Stimulated activated CD8-positive, alpha-beta memory T cell treated with anti-CD3 and anti-CD28 coated beads, Interleukin-15, amount 100 ng/mL, for 1 hour (primary cell): ENCODE measurements at places on chromosomes 2 and 18.

- no peak for DNase-seq
Measured at GRCh38 chr2:190574169-190574568, 39.6 kb upstream of the NEMP2 start.

DNA sequence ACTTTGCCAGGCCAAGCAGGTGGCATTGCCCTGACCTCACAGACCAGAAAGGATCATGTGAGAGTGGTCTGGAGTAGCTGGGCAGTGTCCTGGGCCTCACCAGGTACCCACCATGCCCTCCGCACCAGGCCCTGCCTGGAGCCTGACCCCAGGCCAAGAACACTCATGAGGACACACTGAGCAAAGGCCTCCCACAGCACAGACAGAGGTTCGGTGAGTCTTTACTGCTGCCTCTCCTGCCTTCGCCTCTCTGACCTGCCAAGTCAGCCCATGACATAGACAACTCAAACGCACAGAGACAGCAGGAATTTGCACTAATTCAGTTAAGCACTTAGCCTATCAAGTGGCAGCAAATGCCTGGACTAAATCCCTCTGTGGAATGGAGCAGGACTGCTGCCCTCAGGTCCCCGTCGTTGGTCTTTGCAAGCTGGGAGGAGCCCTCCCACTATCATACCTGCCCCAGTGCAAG, 62.5 kb downstream of the RHOB start:
- DNase-seq = no peak

DNA sequence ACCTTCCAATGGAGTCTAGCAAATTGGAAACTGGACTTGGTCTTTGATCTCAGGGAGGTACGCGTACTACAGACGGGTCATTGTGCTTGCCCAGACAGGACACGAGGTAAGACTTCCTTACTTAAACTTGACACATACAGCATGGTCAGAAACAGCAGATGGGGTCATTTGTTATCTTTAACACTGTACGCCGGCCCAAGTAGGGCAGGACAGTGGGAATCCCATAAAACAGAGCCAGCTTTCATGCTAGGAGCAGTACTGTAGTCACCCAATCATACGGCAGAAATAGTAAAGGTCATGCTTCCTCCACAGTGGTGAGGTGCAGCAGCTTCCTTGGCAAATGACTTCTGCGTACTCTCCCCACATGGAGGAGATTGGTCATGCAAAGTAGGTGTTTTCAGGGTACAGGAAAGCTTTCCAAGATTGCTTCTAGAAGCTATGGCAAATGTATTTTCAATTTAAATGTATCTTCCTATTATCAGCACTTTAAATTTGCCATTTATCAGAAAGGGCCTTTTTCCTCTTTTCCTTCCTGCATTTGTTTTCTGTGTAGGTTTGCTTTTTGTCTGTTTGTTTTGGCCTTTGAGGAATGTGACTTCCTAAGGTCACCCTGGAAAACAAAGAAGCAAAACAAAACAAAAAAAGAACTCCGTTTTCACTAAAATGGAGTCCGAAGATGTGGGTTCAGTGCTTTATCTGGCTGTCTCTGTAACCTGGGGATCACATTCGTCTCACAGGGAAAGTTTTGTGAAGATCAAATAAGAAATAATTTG, 74.0 kb upstream of the DSG1 start:
- DNase-seq = no peak

DNA sequence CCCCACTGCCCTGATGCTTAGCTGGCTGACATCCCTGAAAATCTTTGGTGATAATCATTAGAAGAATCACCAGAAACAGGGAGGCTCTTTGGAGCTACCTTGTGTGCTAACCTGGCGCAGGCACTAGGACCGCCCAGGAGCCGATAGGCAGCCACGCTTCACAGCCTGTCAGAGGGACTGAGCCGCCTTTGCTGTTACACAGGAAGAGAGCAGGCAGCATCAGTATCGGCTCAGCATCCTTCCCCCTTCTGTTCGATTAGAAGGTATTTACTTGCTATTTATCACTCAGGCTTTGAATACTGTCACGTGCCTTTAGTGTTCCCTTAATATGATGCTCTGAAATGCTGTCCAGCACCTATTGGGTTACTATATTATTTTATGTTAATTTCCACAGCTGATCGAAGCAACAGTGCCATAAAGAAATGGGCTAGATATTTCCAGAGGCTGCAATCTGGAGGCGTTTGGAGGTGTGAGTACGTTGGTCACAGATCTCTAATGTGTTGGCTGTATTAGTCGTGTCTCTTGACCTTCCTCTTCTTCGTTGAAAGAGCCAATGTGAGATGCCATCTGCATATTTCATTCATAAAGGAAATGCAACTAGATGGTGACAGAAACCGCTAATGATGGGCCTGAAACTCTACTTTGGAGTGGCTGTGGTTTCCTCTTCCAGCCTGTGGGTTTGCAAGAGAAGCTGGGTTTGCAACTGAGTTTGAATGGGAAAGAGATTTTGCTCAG, 110.4 kb upstream of the RAB27B start:
- peak; percentile 9 for DNase-seq

DNA sequence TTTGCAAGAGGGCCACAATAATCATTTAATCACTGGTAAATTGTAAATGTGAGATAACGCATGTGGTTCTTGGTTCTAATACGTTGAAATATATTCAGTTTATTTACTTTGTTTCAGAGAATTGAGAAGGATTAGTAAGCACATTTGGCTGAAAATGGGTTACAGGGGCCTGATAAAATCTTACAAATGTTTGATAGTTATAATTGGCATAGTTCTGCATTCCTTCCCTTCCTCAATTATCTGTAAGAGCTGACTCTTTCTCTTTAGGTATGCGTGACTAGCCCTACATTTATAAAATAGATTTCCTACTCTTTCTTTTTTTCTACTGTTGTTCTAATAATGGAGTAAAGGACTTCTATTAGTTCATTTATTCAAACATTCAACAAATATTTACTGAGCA, 685.2 kb downstream of the NUP35 start:
- no peak for DNase-seq

GRCh38 chr2:199797431-199798403, 53.3 kb downstream of the FTCDNL1 start:
- no peak for DNase-seq

DNA sequence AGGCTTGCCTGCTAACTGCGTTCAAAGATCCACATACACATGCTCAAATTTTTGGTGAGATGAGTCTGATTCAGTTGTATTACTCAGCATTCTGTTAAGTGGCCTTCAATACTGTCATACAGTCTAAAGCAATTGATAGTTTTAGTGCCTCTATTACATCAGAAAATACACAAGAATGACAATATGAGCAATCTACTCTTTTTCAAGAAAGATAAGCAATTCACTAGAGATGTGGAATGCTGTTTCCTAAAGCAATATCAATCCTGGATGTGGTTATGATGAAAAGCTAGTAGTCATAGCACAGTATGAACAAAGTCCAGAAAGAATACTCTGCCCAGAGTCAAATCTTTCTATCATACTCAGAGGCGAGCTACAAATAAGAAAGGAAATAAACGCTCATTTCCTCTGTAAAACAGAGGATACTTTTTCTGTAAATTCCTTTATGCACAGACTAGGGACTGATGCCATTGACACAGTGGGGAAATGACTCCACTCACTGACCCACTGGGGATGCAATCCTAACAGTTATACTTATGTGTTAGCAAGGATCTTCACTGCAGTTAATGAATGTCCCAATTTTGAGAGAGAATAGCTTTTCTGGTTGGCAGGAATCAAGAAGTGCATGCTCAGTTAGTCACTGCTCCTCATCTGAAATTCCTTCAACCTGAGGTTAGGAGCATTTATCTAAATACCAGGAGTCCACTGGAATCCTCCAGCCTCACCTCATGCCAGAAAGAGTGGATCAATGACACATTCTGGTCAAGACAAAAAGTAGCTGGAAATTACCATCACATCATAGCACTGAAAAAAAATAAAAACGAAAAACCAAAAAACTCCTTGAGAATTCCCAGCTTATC, 83.3 kb downstream of the PDE11A start:
- DNase-seq = no peak

DNA sequence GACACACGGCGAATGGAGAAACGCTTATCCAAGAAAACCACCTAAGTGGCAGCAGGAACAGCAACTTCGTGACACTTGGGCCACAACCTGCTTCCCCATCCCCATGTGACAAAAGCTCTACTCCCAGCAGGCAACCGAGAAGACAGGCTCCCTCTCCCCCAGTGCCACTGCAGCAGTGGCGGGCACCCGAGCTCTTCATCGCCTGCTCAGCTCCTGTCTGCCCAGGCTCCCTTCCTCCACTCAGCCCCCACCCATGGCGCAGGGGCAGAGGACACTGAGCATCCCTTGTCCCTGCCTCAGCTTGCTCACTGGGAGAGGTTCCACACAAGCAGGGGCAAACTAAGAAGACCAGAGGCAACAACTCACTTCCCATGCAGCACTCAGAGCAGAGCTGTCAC, 22.9 kb downstream of the SLC66A2 start:
- no peak for DNase-seq

DNA sequence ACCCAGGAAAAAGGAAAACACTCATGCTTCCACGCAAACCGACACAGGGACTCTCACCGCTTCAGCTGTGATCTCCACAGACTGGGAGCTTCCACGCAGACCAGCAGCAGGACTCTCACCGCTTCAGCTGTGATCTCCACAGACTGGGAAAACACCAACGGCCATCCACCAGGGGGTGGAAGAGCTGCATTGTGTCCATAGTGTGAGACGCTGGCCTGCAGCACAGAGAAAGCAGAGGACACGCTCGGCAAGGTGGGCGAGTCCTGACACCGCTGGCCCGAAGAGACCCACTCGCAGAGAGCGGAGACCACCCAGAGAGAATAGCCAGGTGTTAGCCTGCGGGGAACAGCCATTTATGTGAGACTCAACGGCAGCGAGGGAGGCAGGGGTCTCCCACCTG, 42.5 kb upstream of the NFATC1 start:
- DNase-seq = no peak

- no peak for DNase-seq
Measured at GRCh38 chr2:120638450-120638849, 97.2 kb upstream of the GLI2 start.

DNA sequence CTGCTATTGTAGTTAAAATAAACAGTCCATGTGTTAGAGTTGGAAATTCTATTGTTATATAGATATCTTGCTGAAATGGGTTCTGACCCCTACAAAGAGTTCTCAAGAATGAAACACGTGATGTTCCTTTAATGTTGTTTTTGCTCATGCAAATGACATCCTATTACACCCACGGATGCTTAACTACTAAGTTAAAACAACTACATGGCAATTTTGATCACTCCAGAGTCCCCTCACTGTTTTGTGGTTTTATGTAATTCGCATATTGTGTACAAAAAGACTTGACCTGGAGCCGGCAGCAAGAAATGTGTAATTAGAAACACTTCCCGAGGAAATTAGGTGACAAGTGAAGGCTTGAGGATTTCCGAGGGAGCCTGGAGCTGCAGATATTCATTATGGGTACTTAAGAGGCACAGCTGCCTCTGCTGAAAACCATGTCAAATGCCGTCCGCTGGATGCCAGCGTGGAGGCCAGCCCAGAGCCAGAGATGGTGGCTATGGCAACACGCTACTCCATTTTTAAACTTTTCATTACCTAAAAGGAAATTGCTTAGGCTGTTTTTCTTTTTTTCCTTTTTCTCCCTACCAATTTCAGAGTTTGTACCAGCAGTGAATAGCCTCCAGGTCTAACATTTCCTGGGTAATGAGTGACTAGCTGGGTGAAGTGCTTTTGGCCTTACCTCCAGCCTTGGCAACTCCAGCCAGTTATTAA, 21.0 kb upstream of the CABLES1 start:
- DNase-seq = no peak

GRCh38 chr2:118774458-118775133, 72.9 kb downstream of the EN1 start:
- DNase-seq = no peak

DNA sequence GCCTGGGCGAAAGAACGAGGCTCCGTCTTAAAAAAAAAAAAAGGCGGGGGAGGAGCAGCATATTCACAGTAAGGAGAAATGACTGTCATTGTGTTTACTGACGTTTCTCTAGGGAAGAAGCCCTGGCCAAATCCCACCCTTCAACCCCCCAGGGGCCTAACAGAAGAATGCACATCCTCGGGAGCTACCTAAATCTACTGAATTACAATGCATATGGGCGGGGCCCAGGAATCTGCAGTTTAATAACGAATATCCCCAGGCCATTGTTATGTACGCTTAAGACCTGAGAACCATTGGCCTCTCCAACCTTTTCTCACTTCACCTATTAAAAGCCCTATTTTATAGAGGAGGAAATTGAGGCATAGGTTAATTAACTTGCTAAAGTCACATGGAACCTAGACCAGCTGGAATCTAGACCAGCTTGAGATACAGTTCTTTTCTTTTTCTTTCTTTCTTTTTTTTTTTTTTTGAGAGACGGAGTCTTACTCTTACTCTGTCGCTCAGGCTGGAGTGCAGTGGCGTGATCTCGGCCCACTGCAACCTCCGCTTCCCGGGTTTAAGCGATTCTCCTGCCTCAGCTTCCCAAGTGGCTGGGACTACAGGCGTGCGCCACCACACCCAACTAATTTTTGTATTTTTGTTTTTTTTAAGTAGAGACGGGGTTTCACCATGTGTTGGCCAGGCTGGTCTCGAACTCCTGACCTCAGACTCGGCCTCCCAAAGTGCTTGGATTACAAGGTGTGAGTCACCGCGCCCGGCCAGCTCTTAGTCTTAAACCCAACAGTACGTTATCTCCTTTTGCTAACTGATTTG, 708 bp upstream of the RIF1 start:
- no peak for DNase-seq

DNA sequence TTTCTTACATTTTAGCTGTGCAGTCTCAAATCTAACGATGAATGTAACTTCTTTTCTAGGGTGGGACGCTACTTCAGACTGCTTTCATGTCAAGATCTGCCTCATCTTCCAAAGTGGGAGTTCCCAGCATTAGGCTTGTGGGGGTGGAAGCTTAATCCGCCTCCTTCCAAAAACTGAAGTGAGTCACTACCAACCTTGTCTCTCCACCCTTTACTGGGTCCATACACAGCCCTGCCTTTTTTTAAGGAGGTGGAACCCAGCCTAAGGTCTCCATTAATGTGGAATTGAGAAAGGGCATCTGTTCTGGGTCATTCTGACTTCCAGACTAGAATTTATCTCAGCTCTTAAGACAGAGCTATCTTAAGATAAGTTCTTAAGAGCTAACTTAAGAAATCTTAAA, 42.0 kb upstream of the NFE2L2 start:
- DNase-seq = no peak

DNA sequence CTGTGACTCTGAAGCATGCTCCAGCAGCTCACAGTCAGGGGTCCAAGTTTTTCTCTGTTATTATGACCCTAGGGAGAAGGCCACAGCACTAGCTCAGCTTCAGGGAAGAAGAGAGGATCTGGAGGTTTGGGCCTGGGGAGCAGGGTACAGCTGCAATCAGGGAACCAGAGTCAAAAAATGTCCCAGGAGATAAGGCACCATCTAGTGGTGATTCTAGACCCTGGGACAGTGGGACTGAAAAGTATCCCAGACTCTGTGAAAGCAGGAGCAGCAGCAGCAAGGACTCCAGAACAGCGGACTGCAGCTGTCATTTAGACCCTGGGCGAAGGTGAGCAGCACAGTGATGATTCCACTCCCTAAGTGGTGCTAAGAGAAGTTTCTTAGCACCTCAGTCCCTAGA, 278.4 kb upstream of the DDX18 start:
- DNase-seq = no peak

- no peak for DNase-seq
Measured at GRCh38 chr2:47784352-47784851, 1.5 kb downstream of the MSH6 start.

GRCh38 chr2:100299548-100299947, 22.8 kb downstream of the LONRF2 start:
- DNase-seq = no peak
